ENCODE measurements at places on chromosomes 3 and 15.

GRCh38 chr3:50373146-50374051, 14.1 kb upstream of the TMEM115 start:
- no peak for DNase-seq

DNA sequence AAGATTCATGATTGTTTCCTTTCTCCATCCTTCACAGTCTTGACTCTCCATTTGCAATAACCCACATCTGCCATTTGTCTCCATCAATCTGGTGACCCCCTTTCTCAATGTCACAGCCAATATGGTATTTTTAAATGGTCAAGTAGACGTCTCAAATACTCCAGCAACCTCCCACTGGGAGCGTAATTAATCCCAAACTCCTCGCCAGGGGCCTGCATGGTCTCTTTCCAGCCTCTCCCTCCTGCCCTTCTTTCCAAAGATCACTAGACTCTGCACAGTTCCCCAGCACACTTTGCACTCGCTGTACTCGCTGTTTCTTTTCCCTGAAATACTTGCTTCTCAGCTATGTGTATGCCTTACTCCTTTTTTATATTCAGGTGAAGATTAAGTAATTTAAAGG, 115.3 kb downstream of the PLCH1 start:
- DNase-seq = no peak

GRCh38 chr3:4882548-4882947, 96.7 kb upstream of the BHLHE40 start:
- no peak for DNase-seq

- no peak for DNase-seq
Observed at GRCh38 chr3:11009898-11010297, 17.4 kb downstream of the SLC6A1 start.

- no peak for DNase-seq
Observed at GRCh38 chr3:51988286-51989146, 5.2 kb downstream of the ACY1 start.

DNA sequence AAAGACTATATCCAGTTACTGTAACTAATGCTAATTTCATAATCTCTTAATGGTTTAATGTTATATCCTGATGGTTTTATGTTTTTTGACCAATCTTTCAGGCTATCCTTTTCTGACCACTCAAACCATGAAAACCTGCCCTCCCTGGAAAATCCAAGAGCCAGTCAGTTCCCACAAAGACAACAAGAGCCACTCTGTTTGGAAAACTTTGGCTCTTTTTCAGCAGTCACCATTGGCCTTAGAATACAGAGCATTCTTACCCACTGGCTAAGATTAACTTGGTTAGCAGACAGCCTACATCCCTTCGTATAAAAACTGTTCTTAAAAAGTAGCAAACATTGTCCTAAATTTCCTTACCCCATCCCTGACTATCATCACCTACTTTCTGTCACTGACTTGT, 32.9 kb downstream of the ALCAM start:
- no peak for DNase-seq

DNA sequence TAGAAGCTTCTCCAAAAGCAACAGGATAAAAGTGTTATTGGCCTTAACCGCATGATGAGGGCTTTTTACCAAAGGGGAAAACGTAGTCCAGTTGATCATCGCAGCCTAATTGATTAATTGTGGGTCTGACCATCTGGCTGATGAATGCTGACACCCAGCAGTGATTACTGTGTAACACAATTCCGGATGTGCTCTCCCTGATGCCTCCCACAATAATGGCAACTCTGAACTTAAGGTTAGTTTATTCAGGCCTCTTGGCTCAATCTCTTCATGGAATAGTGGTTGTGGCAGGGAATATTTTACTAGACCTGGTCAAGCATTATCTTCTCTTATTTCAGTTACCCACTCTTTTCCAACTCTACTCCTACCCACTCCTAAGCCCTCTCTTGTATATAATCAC, 332.9 kb downstream of the TIGIT start:
- peak; percentile 29 for DNase-seq

GRCh38 chr3:169232863-169233262, 430.6 kb downstream of the MECOM start:
- DNase-seq = peak; percentile 81

DNA sequence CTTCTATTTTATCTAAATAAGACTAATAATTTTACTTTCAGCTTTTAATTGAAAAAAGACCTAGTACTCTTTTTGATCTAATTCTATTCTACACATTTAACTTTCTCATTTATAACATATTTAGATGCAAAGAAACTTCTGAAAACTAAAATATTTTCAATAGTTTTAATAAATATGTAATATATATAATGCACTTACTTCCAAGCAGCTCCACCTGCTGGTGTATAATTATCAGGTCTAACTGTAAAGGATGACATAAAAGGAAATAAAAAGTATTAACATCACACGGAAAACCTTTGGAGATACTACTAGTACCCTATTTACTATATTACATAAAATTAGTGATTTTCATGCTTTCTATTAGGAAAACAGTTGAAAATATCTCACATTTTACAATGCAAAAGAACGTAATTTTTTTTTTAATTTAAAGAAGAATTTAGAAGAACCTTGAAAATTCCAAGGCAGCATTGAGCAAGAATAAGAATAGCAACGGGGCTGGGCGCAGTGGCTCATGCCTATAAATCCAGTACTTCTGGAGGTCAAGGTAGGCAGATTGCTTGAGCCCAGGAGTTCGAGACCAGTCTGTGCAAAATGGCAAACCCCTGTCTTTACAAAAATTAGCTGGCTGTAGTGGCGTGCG, 10.2 kb downstream of the PLSCR5 start:
- peak; percentile 44 for DNase-seq

GRCh38 chr3:13025778-13026518, 47.3 kb downstream of the IQSEC1 start:
- no peak for DNase-seq

GRCh38 chr3:32619395-32619794, 48.7 kb upstream of the DYNC1LI1 start:
- DNase-seq = no peak

- peak; percentile 88 for DNase-seq
Observed at GRCh38 chr3:105747060-105747541, 121.7 kb downstream of the CBLB start.

DNA sequence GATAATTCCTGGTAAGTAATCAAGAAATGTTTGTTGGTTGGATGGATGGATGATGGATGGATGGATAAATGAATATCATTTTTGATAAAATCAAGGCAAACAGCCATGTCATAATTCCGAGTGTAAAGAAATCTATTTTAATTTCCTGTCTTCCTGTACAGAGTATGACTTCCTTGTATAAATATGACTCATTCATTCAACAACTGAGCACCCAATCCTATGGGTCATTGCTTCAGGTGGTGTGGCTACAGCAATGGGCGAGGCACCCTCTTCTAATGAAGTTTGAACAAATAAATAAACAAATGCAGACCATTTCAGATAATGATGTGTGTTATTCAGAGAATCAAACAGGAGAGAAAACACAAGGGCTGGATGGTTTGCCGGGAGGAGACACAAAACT, 198.7 kb downstream of the TNIK start:
- DNase-seq = no peak

DNA sequence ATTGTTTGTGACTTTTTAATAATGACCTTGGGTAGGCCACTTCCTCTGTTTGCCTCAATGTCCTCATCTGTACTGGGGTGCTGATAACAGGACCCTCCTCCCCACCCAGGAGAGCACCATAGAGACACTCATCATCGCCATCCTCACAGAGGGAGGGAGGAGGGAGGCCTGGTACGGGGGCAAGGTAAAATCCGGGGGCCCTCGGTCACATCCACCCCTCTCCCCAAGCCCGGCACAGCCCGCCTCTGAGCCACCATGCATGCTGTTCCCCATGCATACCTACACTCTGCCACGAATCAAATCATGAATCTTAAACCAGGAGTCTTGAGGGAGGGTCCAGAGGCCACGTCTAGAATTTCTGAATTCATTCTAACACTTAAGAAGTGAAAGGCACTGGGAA, 74.9 kb upstream of the IQSEC1 start:
- no peak for DNase-seq

- DNase-seq = no peak
Observed at GRCh38 chr15:47846128-47846868, 129.0 kb downstream of the SEMA6D start.

DNA sequence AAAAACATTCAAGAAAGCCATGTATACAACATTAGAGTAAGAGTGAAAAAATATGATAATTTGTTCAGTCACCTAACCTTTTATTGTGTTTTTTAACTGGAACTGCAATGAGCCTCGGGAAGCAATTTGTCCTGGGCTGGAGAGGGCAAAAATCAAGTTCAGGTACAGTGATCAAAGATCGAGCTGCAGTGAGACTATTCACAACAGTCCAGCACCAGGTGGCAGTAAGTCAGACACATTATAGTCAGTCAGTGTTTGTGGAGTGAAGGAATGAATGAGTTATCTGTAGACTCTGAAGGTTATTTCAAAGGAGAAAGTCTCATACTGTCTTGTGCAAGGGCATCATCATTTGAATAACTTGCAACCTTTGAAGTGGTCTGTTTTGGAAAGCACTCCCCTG, 116.6 kb downstream of the CHDH start:
- peak; percentile 11 for DNase-seq

GRCh38 chr15:57526076-57526475, 65.6 kb upstream of the MYZAP start:
- DNase-seq = no peak

DNA sequence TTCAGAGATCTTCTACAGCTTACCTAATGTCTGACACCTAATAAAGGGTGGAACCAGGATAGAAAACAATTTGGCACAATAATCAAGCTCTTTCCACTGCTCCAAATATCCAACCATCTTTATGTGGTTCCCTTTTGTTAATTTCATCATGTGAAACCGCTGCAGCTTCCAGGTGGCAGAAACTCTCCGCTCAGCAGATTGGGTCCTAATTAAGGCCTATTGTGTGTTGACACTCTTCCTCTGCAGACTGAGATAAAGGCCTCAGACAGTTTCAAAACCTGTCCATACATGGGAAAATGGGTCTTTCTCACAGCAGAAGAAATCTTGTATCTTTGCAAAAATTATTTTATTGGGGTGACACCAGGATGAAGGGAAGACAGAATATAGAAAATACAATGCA, 1002.4 kb upstream of the SEMA6D start:
- no peak for DNase-seq

GRCh38 chr15:74791667-74792066, 9.8 kb downstream of the CSK start:
- DNase-seq = no peak

- peak; percentile 48 for DNase-seq
Observed at GRCh38 chr15:59138243-59138642, 33.3 kb downstream of the CCNB2 start.

DNA sequence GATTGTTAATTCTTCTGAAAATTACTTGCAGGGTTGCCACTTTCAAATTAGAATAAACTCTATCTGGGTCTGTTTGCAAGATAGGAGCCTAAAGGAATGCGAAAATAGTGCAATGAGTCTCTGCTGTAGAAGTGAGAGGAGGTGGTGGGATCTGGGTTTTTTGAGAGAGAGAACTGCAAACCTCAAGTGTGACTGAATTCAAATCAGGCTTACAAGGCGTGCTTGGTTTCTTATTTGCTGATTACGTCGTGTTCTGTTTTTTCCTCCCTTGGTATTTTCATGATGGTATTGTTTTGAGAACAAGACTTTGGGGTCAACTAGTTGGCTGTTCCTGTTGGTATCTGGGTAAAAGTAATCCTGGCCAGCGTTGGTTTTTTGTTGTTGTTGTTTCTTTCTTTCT, 490.9 kb upstream of the CFAP20DC start:
- no peak for DNase-seq

GRCh38 chr15:31419820-31420219, 93.2 kb downstream of the KLF13 start:
- no peak for DNase-seq

GRCh38 chr3:60542995-60543394, 708.3 kb downstream of the FHIT start:
- no peak for DNase-seq

GRCh38 chr15:41985236-41986160, 13.1 kb upstream of the EHD4 start:
- DNase-seq = no peak

- DNase-seq = no peak
Observed at GRCh38 chr3:50817756-50818529, 143.2 kb downstream of the DOCK3 start.

- DNase-seq = peak; percentile 54
Observed at GRCh38 chr15:88920186-88920891, 7.2 kb upstream of the MFGE8 start.

DNA sequence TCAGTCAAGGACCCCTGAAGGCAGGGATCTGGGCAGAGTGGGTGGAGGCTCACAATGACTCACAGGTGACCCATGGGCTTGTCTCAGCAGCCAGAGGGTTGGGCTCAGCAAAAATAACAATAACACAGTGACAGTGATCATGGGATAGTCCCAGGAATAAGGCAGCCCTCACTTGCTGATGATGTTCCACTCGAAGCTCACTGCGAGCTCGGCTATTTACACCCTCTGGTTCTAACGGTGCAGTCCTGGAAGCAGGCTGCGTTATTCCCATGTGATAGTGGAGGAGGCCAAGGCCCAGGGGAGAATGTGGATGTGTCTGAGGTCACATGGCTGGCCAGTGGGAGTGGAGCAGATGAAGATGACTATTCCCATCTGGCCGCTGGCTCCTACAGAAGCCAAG, 16.2 kb downstream of the CCDC33 start:
- peak; percentile 46 for DNase-seq

- DNase-seq = no peak
Observed at GRCh38 chr3:141904203-141904602, 27.8 kb downstream of the ATP1B3 start.

DNA sequence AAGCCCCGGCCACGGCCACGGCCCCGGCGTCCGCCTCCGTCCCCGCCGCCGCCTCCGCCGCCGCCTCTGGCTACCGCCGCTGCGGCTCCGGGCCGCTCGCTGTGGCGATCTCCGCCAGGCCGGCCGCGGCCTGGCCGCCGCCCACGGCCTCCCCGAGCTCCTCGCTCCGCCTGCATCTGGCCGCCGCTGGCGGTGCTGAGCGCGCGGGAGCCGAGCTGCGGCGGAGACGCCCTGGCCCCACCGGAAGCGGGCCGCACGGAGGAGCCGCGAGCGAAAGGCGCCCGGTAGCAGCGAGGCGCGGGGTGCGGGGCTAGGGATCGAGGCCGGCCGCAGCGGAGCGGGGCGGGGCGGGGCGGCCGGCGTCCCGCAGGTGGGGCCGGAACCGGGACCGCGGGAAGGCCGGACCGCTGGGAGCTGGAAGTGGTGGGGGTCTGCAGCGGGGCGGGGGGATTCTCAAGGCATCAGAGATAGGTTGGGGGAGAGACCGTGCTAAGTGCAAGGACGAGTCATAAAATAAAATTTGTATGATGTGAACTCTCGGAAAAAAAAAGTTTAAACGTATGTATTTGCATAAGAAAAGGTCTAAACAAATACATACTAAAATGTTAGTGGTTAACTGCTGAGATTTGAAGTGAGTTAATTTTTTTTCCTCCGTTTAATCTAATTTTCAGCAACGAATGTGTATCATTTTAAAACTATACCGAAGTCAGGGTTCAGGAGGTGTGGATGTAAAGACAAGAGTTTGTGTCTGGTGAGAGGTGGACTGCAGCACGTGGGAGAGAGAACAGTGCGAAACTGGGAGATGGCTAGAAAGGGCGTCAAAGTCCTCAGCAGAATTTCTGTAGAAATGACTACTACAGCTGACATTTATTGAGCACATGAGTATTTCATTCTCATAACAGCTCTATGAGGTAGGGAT, at the start of gene AVEN:
AVEN (minus strand) TSS at position 334 of the 919 bp plus-strand sequence; CDS start at position 176, 158 bp downstream.
- DNase-seq = peak; percentile 48

- DNase-seq = no peak
Observed at GRCh38 chr15:74500401-74500800, 39.4 kb upstream of the UBL7 start.

GRCh38 chr15:85707519-85708338, 87.0 kb downstream of the KLHL25 start:
- peak; percentile 73 for DNase-seq

Data from fibroblast of the aortic adventitia (primary cell).